Thoracic aorta (tissue), 2 donors: ENCODE measurements at places on chromosomes 1 and 21.

- H3K27me3 ChIP-seq: no peaks in the 10 kb centered on the region
- no peak overlapping the region for H3K4me3 ChIP-seq
Observed at GRCh38 chr21:31459457-31459856, 115.4 kb upstream of the TIAM1 start.

GRCh38 chr1:35915693-35916092 is 15.2 kb upstream of the AGO3 start:
- no peak for DNase-seq
- H3K27me3 ChIP-seq: no peaks in the 10 kb centered on the region
- no peaks in the 10 kb centered on the region for H3K4me1 ChIP-seq
- H3K4me3 ChIP-seq: no peak overlapping the region
- no peak overlapping the region for H3K27ac ChIP-seq
- peaks cover 59% of the 10 kb centered on the region for H3K36me3 ChIP-seq

DNA sequence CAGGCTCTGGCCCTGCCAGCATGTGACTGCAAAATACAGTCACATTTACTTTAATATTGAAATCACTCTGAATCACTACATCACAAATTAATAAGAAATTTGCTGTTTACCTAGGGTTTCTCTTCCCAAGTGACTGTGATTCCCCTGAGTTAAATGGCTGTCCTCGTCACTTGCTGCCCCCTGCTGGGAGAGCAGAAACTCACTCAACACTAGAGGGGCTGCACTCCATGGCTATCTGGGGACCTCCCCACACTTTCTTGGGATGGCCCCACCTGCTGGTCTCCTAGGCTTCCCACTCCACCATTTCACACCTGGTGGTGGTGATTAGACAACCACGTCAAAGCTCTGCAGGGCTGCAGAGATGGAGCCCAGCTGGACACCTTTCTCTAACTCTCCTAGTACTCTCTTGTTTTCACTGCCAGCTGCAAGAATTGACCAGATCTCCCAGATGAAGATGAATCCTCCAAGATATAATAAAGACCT is 63.4 kb downstream of the CD2 start:
- H3K27me3 ChIP-seq: no peaks in the 10 kb centered on the region
- no peak overlapping the region for H3K4me3 ChIP-seq
- H3K27ac ChIP-seq: no peak overlapping the region
- DNase-seq: no peak
- H3K4me1 ChIP-seq: no peaks in the 10 kb centered on the region

DNA sequence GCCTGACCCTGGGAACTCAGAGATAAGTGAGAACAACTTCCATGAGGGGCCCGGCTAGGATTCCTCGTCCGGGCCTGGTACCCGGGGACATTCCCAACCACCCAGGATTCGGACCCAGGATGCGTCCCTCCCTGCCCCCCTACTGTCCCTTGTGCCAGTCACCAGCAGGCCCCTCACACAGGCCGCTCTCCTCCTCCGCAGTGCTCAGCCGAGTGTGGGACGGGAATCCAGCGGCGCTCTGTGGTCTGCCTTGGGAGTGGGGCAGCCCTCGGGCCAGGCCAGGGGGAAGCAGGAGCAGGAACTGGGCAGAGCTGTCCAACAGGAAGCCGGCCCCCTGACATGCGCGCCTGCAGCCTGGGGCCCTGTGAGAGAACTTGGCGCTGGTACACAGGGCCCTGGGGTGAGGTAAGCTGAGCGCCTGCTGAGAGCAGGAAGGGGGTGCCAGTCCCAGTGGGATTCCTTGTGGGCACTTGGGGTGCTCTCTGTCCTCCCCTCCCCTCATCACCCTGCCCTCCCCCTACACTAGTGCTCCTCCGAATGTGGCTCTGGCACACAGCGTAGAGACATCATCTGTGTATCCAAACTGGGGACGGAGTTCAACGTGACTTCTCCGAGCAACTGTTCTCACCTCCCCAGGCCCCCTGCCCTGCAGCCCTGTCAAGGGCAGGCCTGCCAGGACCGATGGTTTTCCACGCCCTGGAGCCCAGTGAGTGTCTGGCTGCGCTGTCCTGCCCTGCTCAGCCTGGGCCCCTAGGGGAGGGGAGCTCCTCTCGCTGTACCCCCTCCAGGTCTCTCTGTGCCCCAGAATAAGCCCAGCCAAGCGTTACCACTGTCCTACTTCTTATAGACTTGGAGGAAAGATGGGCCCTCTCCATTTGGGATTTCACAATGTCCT is 9.8 kb downstream of the ADAMTSL4 start:
- peaks cover 45% of the 10 kb centered on the region for H3K4me1 ChIP-seq
- H3K27ac ChIP-seq: peak overlapping the region; percentile 100
- no peaks in the 10 kb centered on the region for H3K27me3 ChIP-seq
- peaks cover 4% of the 10 kb centered on the region for H3K36me3 ChIP-seq

GRCh38 chr1:57017717-57018116 is 51.9 kb upstream of the C8B start:
- no peak overlapping the region for H3K27ac ChIP-seq
- DNase-seq: no peak
- H3K36me3 ChIP-seq: no peaks in the 10 kb centered on the region
- no peak overlapping the region for H3K4me3 ChIP-seq
- H3K4me1 ChIP-seq: no peaks in the 10 kb centered on the region
- H3K27me3 ChIP-seq: no peaks in the 10 kb centered on the region

DNA sequence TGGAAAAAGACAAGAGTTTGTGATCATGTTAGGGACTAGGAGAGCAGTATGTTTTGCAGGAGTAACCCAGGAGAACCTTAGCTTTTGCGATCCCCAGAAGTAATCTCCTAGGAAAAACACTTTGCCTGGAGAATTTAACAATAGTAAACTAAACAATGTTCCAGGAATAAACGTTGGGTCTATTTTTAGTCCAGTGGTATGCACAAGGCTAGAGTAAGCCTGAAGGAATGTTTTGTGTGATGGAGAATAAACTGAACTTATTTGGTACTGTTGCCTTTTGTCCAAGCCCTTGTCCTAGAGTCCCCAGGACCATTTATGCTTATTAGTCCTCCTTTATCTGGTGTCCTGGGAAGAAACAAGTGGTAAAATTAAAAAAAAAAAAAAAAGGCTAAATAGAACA is 28.7 kb upstream of the RGS5 start:
- H3K4me3 ChIP-seq: no peak overlapping the region
- H3K27me3 ChIP-seq: no peaks in the 10 kb centered on the region
- H3K4me1 ChIP-seq: peaks cover 18% of the 10 kb centered on the region
- DNase-seq: no peak
- H3K27ac ChIP-seq: peak overlapping the region; percentile 88

GRCh38 chr21:25391777-25392176 is 215.5 kb downstream of the MRPL39 start:
- DNase-seq: no peak

DNA sequence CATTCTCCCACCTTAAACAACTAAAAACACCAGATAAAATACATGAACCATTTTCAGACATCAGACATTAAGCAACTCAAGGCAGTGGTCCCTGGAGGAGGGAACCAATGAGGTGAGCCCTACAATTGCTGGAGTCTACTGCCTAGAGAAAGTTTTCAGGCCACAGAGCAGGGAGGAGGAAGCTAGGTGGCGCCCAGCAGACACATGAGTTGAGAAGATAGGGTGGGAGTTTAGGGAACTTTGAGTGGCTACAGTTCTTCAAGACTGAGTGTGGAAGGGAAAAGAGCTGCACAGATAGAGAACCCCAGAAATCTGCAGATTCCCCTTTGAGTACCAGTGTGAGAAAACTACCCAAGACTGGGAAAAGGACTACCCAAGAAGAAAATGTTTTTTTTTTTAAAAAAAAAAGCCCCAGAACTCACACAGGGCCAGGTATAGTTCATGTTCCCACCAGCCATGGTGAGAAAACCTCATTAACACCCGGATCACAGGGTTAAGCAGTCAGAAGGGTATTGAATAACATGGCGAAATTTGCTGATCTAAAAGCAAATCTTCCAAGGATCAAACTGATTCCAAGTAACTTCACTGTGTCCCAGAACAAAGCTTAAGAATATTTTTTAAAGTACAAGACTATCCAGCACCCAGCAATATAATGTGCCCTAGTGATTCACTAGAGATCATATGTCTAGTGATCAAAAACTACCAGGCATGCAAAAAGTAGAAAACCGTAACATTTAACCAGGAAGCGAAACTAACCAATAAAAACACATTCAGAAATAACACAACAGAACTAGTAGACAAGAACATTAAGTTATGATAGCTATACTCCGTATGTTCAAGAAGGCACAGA is 12.0 kb downstream of the ALDH9A1 start:
- no peak for DNase-seq
- H3K27me3 ChIP-seq: no peaks in the 10 kb centered on the region
- peaks cover 12% of the 10 kb centered on the region for H3K4me1 ChIP-seq
- no peak overlapping the region for H3K27ac ChIP-seq

DNA sequence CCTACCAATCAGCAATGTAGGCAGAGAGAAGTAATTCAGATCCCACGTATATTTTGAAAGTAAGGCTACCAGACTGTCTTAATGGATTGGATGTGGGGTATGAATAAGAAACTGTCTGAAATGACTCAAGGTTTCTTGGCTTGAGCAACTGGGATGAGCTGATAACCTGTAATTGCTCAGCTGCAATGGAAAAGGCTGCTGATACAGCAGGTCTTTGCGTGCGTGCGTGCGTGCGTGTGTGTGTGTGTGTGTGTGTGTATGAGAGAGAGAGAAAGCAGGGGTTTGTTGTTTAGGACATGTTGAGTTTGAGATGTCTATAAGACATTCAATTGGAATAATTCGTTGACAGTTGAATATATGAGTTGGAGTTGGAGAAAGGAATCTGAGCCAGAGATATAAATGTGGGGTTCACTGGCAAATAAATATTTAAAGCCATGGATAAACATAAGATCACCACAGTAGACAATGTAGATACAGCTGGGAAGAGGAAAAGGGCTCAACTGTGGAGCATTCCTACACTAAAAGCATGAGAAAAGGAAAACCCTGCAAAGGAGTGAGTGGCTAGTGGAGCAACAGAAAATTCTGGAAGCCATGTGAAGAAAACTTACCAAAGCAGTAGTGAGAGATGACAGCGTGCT is 72.9 kb downstream of the UCHL5 start:
- no peak overlapping the region for H3K27ac ChIP-seq
- H3K4me1 ChIP-seq: no peaks in the 10 kb centered on the region
- no peak for DNase-seq
- no peak overlapping the region for H3K4me3 ChIP-seq

DNA sequence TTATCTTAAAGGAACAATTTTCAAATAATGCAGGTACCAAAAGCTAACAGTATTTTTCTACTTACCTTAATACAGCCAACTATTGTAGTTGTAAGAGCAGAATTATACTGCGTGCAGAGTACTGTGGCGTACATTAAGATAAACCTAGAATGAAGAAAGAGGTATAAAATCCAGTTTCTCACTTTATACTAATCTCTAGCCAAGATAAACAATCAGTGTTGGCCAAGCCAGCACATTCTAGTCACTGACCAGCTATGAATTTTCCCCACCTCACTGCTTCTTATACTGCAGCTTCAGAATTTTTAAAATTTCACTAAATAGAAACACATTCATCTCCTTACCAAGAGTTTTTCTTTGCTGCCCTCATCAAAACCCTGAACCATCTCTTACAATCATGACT is 33.6 kb downstream of the SLC35D1 start:
- DNase-seq: no peak
- no peaks in the 10 kb centered on the region for H3K27me3 ChIP-seq
- peak overlapping the region; percentile 86 for H3K27ac ChIP-seq

- H3K4me1 ChIP-seq: peaks cover 11% of the 10 kb centered on the region
- no peak for DNase-seq
- no peaks in the 10 kb centered on the region for H3K27me3 ChIP-seq
- H3K4me3 ChIP-seq: peak overlapping the region; percentile 79
- H3K27ac ChIP-seq: peak overlapping the region; percentile 67
- peaks cover 9% of the 10 kb centered on the region for H3K36me3 ChIP-seq
Observed at GRCh38 chr21:39348040-39348354, 891 bp downstream of the HMGN1 start.

- no peaks in the 10 kb centered on the region for H3K36me3 ChIP-seq
- H3K4me3 ChIP-seq: no peak overlapping the region
- peak overlapping the region; percentile 82 for H3K27ac ChIP-seq
- DNase-seq: no peak
- H3K4me1 ChIP-seq: peaks cover 44% of the 10 kb centered on the region
Observed at GRCh38 chr1:40808909-40809308, 25.3 kb downstream of the KCNQ4 start.

GRCh38 chr1:231899046-231899445 is 272.5 kb downstream of the DISC1 start:
- H3K27me3 ChIP-seq: no peaks in the 10 kb centered on the region
- H3K4me1 ChIP-seq: no peaks in the 10 kb centered on the region
- H3K27ac ChIP-seq: no peak overlapping the region
- no peak overlapping the region for H3K4me3 ChIP-seq

DNA sequence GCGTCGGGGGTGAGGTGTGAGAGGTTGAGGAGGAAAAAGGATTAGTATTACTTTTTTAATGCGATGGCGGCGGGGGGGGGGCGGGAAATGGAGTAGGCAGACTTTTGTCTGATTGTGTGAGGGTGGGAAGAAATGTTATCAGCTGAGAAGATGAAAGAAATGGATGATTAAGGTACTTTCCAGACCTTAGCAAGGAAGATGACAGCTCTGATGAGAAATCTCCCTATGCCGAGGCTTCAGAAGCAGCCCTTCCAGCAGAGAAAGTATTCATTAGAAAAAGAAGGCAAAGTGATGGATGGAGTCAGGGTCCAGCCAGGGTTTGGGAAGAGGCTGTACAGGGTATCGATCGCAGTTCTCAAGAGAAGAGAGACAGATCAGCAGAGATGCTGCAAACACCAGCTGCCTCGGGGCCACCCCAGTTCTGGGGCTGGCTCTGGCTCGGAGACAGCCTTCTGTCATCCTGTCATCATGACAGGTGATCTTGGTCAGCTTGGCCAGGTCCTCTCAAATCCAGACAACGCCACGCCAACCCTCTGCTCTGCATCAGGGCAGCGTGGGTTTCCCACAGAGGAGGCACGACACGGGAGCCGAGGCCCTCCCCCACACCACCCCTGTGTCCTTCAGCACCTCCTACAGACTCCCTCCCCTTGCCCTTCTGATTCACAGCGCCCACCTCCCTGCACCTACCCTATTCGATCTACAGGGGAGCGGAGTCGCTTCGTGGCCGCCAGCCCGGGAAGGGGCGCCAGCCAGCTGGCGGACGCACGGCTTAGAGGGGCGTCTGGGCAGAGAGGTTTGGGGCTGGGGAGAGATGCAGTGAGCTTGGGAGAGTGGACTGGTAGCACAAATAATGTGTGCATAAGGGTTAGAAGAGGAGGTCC is 674 bp upstream of the ATXN7L2 start:
- peak overlapping the region; percentile 62 for H3K27ac ChIP-seq
- no peak for DNase-seq
- H3K4me3 ChIP-seq: peak overlapping the region; percentile 94

- H3K27me3 ChIP-seq: no peaks in the 10 kb centered on the region
- peaks cover 29% of the 10 kb centered on the region for H3K36me3 ChIP-seq
- DNase-seq: no peak
- peak overlapping the region; percentile 2 for H3K27ac ChIP-seq
- H3K4me3 ChIP-seq: no peak overlapping the region
Observed at GRCh38 chr1:159917533-159918351, 7.6 kb downstream of the TAGLN2 start.
